ENCODE measurements at places on chromosomes 7 and 10. TPM values are rescaled to one million over a fixed set of nuclear protein-coding genes. Genes with fewer than 3 reads are reported as not detected.

GRCh38 chr7:34135924-34136323 is 230.6 kb downstream of the BMPER start:
- no peak overlapping the region for H3K4me3 ChIP-seq
- no peak for DNase-seq
- no peaks in the 10 kb centered on the region for H3K27me3 ChIP-seq

DNA sequence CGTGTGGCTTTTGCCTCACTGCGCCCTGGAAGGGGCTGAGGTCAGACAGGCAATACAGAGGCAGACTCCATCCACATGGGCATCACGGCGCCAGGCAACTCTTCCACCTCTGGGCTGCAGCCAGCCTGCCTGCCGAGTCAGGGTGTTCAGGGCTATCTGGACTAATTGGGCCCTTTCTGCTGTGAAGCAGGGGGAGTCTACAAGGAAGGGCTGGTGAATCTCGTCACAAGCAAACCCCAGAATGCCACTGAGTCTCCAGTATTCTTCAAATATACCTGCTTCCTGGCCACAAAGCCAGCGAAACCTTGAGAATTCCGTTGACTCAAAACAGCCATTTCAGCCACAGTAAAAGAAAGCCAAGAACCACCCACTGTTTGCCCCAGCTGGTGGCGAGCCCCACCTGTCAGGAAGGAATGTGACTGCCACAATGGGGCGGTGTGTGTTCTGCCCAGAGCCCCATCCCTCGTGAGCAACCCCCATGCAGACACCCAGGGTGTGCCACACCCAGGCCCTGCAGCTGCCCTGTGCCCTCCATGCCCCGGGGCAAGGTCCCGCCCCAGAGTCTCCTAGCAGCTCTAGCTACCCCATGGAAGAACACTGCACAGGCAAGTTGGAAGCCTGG is 117.3 kb downstream of the FAM53B start:
- peaks cover 34% of the 10 kb centered on the region for H3K4me1 ChIP-seq
- peak overlapping the region; percentile 1 for H3K4me3 ChIP-seq
- no peaks in the 10 kb centered on the region for H3K36me3 ChIP-seq
- no peaks in the 10 kb centered on the region for H3K27me3 ChIP-seq

GRCh38 chr7:23895666-23896096 is 185.7 kb downstream of the STK31 start:
- H3K27ac ChIP-seq: no peak overlapping the region
- H3K4me3 ChIP-seq: no peak overlapping the region
- no peaks in the 10 kb centered on the region for H3K36me3 ChIP-seq
- H3K4me1 ChIP-seq: peaks cover 4% of the 10 kb centered on the region
- DNase-seq: no peak
- no peaks in the 10 kb centered on the region for H3K27me3 ChIP-seq

DNA sequence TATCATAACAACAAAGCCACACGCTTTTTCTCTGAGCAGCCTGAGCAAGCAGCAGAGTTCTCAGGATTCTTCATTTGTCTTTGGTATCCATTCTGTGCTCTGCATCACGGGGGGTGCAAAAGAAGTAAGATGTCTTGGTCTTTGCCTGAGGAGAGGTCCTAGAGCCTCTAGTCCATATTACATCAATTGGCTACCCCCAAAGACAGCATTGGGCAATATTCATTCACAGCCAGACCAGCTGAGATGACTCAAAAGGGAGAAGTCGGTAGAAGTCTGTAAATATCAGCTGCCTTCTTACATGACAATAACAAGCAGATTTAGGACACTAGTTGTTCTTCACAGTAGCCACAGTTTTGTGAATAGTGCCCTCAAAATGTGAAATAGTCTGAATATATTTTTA is 66.6 kb downstream of the FZD1 start:
- H3K27me3 ChIP-seq: no peaks in the 10 kb centered on the region
- no peak overlapping the region for H3K4me3 ChIP-seq
- no peak overlapping the region for H3K27ac ChIP-seq
- H3K4me1 ChIP-seq: no peaks in the 10 kb centered on the region
- no peaks in the 10 kb centered on the region for H3K36me3 ChIP-seq

- H3K4me1 ChIP-seq: no peaks in the 10 kb centered on the region
- DNase-seq: no peak
- no peaks in the 10 kb centered on the region for H3K36me3 ChIP-seq
Measured at GRCh38 chr10:32004161-32004591, 52.0 kb downstream of the KIF5B start.

DNA sequence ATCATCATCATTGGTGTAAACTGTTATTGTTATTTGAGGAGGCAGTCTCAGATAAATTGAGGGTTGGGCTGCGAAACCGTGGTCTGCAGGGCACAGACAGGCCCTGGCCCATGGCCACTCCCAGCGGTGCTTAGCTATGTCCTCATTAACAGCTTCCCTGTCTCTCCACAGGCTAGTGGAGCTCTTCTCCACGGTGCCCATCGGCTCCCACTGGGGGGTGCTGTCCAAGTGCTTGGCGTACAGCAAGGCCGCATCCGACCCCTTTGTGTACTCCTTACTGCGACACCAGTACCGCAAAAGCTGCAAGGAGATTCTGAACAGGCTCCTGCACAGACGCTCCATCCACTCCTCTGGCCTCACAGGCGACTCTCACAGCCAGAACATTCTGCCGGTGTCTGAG is 21.6 kb downstream of the GPR26 start:
- no peak for DNase-seq
- no peaks in the 10 kb centered on the region for H3K4me1 ChIP-seq
- H3K36me3 ChIP-seq: no peaks in the 10 kb centered on the region
- H3K27ac ChIP-seq: no peak overlapping the region

DNA sequence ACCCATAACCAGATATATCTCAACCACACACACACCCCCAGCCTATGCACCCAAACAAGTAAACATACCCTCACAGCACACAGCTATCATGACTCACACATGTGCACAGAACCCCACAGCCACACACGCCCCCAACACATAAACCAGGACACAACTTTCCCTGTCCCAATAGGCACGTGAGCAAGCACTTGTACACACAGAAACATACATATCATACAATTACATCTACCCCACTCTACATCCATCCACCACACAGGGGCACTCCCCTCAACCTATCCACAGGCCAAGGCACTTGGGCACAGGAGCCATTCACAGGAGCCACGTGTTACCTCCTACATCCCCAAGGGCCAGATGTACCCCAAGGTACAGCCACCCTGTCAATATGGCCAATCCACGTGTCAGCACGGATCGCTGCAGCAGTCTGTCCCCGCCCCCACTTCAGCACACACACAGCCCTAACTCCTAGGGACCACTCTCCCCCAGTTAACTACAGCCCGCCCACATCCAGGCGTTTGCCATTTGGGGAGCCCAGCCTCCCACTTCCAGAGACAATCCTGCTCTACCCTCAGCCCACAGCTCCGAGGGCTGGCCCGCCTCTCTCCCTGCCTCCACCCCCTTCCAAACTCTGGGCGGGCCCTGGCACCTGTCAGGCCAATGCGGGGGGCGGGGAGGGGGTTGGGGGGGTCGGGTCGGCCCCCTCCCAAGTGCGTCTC is 163.5 kb downstream of the SH3PXD2A start:
- H3K27me3 ChIP-seq: no peaks in the 10 kb centered on the region
- H3K4me1 ChIP-seq: peaks cover 25% of the 10 kb centered on the region
- no peak overlapping the region for H3K4me3 ChIP-seq
- H3K27ac ChIP-seq: no peak overlapping the region
- no peak for DNase-seq

DNA sequence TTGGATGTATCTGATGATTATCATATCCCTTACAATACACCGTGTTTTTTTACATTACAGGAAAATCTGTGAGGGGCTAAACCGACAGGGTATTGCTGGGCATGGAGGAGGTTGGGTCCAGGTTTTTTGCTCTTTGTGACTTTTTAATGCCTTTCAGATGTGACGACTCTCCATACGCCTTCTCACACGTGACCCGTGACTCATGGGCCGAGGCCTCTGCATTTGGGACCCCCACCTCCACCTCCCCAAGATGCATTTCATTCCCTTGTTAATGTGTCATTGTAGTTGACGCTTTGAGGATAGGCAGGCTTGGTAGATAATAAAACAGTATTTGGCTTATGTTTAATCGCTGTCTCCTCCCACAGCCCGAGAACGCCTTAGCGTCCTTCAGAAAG is 95.3 kb downstream of the CUX1 start:
- no peaks in the 10 kb centered on the region for H3K4me1 ChIP-seq
- DNase-seq: no peak
- H3K4me3 ChIP-seq: no peak overlapping the region

GRCh38 chr7:1749864-1750466 is 79.9 kb downstream of the ELFN1 start:
- no peaks in the 10 kb centered on the region for H3K27me3 ChIP-seq
- H3K4me3 ChIP-seq: no peak overlapping the region
- H3K4me1 ChIP-seq: no peaks in the 10 kb centered on the region
- no peaks in the 10 kb centered on the region for H3K36me3 ChIP-seq

GRCh38 chr7:42753811-42754363 is 158.0 kb downstream of the C7orf25 start:
- no peaks in the 10 kb centered on the region for H3K4me1 ChIP-seq
- no peak overlapping the region for H3K27ac ChIP-seq
- H3K27me3 ChIP-seq: no peaks in the 10 kb centered on the region
- H3K4me3 ChIP-seq: no peak overlapping the region
- H3K36me3 ChIP-seq: no peaks in the 10 kb centered on the region

DNA sequence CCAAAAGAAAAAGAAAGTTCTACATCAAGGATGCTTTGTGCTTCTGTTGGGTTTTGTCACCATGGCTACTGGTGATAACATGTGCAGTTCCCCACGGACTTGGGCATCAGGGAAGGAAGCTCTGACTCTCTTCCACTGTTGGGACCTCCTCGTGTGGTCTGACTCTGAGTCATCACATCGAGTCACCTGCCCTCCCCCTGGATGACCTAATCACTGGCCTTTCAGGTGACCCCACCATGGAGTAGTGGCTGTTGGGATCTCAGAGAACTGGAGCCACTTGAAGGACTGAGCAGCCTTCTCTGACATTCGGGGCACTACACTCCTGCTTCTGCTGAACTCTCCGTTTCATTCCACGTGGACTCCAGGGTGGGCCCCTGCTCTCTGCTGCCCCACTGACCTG is 60.8 kb upstream of the DOCK1 start:
- no peaks in the 10 kb centered on the region for H3K36me3 ChIP-seq
- DNase-seq: no peak
- H3K27ac ChIP-seq: no peak overlapping the region
- no peaks in the 10 kb centered on the region for H3K27me3 ChIP-seq
- H3K4me3 ChIP-seq: no peak overlapping the region

GRCh38 chr7:4202154-4202736 is 479.9 kb upstream of the FOXK1 start:
- no peak overlapping the region for H3K27ac ChIP-seq
- H3K27me3 ChIP-seq: no peaks in the 10 kb centered on the region
- no peak overlapping the region for H3K4me3 ChIP-seq
- no peaks in the 10 kb centered on the region for H3K4me1 ChIP-seq

DNA sequence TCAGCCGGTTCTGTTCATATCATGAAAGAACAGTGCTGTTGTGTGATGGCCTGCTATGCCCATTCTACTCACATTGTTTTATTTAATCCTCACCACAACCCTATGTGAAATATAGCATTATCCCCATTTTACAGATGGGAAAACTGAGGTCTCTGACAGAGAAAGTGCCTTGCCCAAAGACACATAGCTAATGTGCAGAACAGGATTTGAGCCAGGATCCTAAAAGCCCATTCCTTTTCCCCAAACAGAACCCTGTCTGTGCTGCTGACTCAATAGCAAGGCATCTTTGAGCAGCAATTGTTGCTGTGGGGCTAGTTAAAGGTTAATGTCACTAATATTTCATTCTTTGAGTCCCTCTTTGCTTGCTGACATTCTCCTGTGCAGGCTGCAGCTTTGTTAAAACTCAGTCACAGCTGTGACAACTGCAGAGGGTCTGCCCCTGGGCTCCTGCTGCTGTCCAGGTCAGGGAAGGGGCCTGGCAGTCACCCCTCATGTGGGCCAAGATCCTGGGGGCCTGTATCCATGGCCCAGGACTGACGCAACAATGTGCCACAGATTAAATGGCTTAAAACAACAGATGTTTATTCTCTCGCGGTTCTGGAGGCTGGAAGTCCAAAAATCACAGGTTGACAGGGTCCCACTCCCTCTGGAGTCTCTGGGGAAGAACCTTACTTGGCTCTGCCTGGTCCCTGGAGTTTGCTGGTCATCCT is 40.4 kb downstream of the AFAP1L2 start:
- H3K4me1 ChIP-seq: no peaks in the 10 kb centered on the region
- no peaks in the 10 kb centered on the region for H3K27me3 ChIP-seq
- H3K36me3 ChIP-seq: no peaks in the 10 kb centered on the region
- no peak for DNase-seq
- H3K27ac ChIP-seq: no peak overlapping the region

DNA sequence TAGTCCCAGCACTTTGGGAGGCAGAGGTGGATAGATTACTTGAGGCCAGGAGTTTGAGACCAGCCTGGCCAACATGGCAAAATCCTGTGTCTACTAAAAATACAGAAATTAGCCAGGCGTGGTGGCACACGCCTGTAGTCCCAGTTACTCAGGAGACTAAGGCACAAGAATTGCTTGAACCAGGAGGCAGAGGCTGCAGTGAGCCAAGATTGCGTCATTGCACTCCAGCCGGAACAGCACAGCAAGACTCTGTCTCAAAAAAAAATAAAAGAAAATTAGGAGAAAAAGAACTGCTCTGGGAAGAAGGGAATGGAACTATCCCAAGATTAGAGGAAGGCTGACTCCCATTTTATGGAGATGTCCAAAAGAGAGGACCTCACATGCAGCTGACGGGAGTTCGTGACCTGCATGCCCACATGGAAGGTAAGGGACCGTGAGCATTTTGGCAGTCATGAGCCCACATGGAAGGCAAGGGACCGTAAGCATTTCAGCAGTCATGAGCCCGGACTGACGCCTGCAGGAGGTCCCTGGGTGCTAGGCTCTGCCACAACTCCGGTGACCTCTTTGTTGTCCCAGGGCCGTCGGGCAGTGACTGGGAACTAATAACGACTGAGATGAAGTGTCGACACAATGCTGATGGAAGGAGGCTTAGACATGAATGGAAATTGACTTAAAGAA is 18.6 kb upstream of the GTPBP4 start:
- H3K36me3 ChIP-seq: no peaks in the 10 kb centered on the region
- no peaks in the 10 kb centered on the region for H3K27me3 ChIP-seq
- no peak overlapping the region for H3K4me3 ChIP-seq
- H3K27ac ChIP-seq: no peak overlapping the region
- no peak for DNase-seq

PLXNA4 gene
- total RNA-seq: 3.3 TPM

CHST15 gene
- total RNA-seq: 2.4 TPM

CUZD1 gene
- total RNA-seq: 2.9 TPM

SCART1 gene
- total RNA-seq: 4.5 TPM

SLC18A2 gene
- not detected for total RNA-seq

ZP3 gene
- 5.3 TPM for total RNA-seq

CAV1 gene
- total RNA-seq: not detected

TNRC18 gene
- total RNA-seq: 58.4 TPM

TBX20 gene
- not detected for total RNA-seq

ZNF503 gene
- total RNA-seq: not detected

SLC39A12 gene
- not detected for total RNA-seq

GBX1 gene
- not detected for total RNA-seq

INA gene
- total RNA-seq: not detected

Measured in naive thymus-derived CD4-positive, alpha-beta T cell (primary cell).